ENCODE measurements at places on chromosomes 16 and 17.

DNA sequence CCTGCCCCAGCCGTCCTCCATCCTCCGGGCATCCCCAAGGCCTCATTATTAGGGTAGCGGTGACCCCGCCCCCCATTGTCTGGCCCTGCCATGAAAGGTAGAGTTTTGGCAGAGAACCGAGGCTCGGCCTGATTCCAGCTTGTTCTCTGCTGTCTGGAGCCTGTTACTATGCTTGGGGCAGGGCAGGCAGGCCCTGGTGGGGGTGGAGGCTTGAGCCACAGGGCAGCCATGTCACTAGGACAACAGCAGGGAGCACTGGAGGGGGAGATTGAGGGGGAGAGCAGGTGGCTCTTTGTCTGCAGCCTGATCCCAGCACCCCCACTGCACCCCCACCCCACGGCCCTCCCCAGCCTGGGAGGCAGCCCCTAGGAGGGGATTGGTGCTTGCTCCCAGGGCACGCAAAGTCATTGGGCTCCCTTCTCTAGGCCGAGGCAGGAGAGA, 15.4 kb downstream of the RHBDL3 start:
- H3K4me1 ChIP-seq, result peaks cover 51% of the 10 kb centered on the region
- H3K36me3 ChIP-seq, result no peaks in the 10 kb centered on the region
- peak; percentile 67 for DNase-seq
- H3K27ac ChIP-seq, result no peak overlapping the region
- H3K4me3 ChIP-seq, result no peak overlapping the region

DNA sequence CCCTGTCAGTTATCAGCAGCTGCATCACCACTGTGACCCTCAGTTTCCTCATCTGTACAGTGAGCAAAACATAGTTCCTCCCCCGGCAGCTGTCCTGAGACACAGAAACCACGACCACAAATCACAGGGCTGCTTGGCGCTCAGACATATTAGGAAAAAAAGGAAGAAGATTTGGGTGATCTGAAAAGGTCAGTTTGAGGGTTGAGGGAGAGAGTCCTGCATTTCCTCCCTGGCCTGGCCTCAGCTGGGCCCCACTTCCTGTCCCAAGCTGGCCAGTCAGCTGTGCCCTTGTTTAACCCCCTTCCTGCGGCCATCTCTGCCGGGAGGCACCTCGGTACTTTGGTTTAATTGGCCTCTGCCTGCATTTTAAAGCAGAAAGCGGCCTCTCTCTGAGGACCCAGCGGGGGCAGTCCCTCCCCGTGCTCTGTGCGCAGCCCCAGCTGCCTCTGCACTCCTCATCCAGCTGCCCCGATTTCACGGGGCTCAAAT, 24.0 kb upstream of the CIBAR2 start:
- H3K27me3 ChIP-seq, result no peaks in the 10 kb centered on the region
- no peaks in the 10 kb centered on the region for H3K36me3 ChIP-seq
- DNase-seq, result no peak
- H3K27ac ChIP-seq, result 0 out of 2 replicates have a peak overlapping the region, but pooled peaks have one; percentile 22

GRCh38 chr17:76318586-76318985, 10.5 kb upstream of the QRICH2 start:
- no peak overlapping the region for H3K4me3 ChIP-seq
- no peaks in the 10 kb centered on the region for H3K27me3 ChIP-seq
- no peak overlapping the region for H3K27ac ChIP-seq
- DNase-seq, result no peak

DNA sequence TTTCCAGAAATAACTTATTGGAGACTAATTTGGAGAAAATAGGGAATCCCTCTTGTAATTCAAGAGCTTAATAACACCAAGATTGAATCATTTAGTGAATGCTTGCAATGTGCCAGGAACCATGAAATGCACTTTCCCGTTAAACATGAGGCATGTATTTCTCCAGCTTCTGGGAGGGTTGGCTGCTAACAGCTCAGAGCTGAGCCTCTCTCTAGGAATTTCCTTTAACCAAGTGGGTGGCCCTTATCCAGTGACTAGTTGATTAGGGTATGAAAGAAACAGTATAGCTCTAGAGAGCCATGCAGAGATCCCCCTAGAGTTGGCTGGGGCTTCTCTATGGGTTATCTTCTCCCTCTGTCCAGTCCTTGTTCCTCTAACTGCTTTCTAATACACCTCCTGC, 356.4 kb upstream of the GOT2 start:
- H3K27me3 ChIP-seq, result no peaks in the 10 kb centered on the region
- H3K4me3 ChIP-seq, result no peak overlapping the region
- H3K4me1 ChIP-seq, result peaks cover 10% of the 10 kb centered on the region
- no peaks in the 10 kb centered on the region for H3K36me3 ChIP-seq
- H3K27ac ChIP-seq, result no peak overlapping the region

GRCh38 chr16:23496821-23497542, 13.3 kb downstream of the GGA2 start:
- no peak for DNase-seq
- no peaks in the 10 kb centered on the region for H3K27me3 ChIP-seq
- H3K27ac ChIP-seq, result peak overlapping the region; percentile 77
- no peak overlapping the region for H3K4me3 ChIP-seq
- H3K36me3 ChIP-seq, result peaks cover 32% of the 10 kb centered on the region
- H3K4me1 ChIP-seq, result peaks cover 26% of the 10 kb centered on the region

Data from WTC11 (cell line).